Naive thymus-derived CD4-positive, alpha-beta T cell (primary cell): ENCODE measurements at places on chromosomes 1 and 21. TPM values are rescaled to one million over a fixed set of nuclear protein-coding genes. Genes with fewer than 3 reads are reported as not detected.

DNA sequence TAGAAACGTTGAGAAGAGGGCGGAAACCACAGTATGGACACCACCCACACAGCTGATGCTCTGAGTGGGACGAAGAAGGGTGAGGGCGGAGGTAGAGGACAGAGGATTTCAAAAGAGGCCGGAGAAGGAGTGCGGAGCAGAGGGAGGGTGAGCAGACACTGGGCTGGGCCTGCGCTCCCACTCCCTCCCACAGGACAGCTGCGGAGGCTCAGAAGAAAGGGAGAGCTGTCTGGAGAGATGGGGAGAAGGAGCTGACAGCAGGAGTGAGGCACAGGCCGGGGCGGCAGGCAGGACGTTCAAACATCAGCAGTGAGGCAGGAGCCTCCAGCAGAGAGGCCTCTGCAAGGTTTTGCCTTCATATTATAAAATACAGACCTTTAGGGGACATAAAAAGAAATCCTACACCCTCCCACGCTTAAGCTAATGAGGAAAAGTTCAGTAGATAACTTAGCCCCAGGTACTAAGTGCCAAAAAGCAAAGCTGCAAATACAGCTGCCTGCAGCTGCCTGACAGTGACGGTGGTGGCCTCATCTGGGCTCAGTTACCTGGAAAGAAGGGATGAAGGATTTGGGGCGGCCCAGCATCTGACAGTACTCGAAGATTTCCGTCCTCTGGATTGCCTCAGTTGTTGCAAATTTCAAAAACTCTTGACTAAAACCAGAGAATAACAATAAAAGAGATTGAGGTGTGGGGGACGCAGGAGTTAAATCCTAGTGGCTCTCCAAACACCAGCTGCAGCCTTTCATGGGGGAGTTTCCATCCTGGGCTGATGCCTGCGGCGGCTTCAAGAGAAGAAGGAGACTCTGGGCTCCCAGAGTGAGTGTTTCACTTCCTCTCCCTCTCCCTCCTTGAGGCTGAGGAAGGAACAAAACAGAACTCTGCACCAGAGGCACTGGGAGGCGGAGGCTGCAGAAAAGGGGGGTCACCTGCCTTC is 25.6 kb downstream of the SEC16B start:
- no peak overlapping the region for H3K4me3 ChIP-seq
- no peak for DNase-seq
- H3K27me3 ChIP-seq, result no peaks in the 10 kb centered on the region
- no peaks in the 10 kb centered on the region for H3K4me1 ChIP-seq

GRCh38 chr1:19356266-19356665 is 44.1 kb downstream of the SLC66A1 start:
- H3K36me3 ChIP-seq, result peaks cover 71% of the 10 kb centered on the region
- no peaks in the 10 kb centered on the region for H3K27me3 ChIP-seq
- no peak for DNase-seq

- no peaks in the 10 kb centered on the region for H3K36me3 ChIP-seq
- H3K4me3 ChIP-seq, result no peak overlapping the region
- no peak for DNase-seq
Observed at GRCh38 chr1:4684864-4685522, 30.6 kb downstream of the AJAP1 start.

DNA sequence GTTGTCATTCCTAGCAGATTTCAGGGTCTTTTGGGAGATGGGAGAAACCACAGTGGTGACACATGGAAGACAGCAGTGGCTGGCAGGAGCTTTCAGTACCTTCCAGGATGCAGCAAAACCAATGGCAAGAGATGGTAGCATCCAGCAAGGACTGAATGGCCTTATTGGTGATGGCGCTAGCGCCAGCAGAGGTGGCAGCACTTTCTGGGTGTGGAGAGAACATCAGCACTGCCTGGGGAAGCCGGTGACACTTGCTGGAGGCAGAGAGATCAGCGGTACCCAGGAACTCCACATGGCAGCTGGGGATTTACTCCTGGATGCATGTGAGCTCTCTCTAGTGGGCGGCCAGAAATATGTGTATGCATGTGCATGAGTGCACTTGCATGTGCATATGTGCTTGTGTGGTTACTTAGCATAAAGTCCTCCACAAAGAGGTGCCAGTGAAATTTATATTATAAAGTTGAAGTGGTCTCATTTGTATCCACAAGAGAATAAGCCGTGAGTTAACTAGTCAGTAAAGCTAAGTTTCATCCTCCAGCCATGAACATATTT is 364.7 kb downstream of the LMX1A start:
- H3K4me1 ChIP-seq, result no peaks in the 10 kb centered on the region
- no peak overlapping the region for H3K4me3 ChIP-seq
- no peak overlapping the region for H3K27ac ChIP-seq

- H3K27ac ChIP-seq, result no peak overlapping the region
- H3K27me3 ChIP-seq, result no peaks in the 10 kb centered on the region
- H3K4me3 ChIP-seq, result no peak overlapping the region
- no peaks in the 10 kb centered on the region for H3K4me1 ChIP-seq
- DNase-seq, result no peak
Observed at GRCh38 chr1:43858324-43858723, 75.3 kb upstream of the ARTN start.

GRCh38 chr1:202014915-202015661 is 4.7 kb downstream of the ELF3 start:
- H3K4me1 ChIP-seq, result no peaks in the 10 kb centered on the region
- no peak overlapping the region for H3K27ac ChIP-seq
- no peaks in the 10 kb centered on the region for H3K36me3 ChIP-seq
- no peak for DNase-seq
- no peaks in the 10 kb centered on the region for H3K27me3 ChIP-seq

DNA sequence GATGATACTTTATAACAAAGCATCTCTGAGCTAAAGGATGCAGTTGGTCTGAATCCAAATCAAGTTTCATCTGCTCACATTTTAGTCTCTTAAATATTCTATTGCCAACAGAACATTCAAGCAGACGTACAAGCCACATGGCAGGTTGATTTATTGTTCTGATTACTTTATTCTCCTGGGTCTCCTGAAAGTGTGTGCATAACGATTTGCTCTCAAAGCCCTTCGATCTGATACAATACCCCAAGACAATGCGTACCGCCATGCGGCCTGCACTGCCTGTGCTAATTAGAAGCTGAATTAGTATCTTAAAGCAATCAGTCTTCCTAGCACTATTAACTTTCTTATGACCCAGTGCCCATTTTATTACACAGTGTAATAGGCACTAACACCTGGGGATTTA is 56.9 kb downstream of the FHAD1 start:
- H3K27me3 ChIP-seq, result no peaks in the 10 kb centered on the region
- H3K36me3 ChIP-seq, result no peaks in the 10 kb centered on the region
- H3K4me3 ChIP-seq, result no peak overlapping the region
- no peak for DNase-seq
- no peak overlapping the region for H3K27ac ChIP-seq
- H3K4me1 ChIP-seq, result no peaks in the 10 kb centered on the region

- H3K27ac ChIP-seq, result no peak overlapping the region
- H3K36me3 ChIP-seq, result no peaks in the 10 kb centered on the region
- no peak for DNase-seq
- no peaks in the 10 kb centered on the region for H3K27me3 ChIP-seq
Observed at GRCh38 chr1:39268906-39269305, 64.4 kb downstream of the MACF1 start.

- H3K27me3 ChIP-seq, result no peaks in the 10 kb centered on the region
- no peaks in the 10 kb centered on the region for H3K4me1 ChIP-seq
- no peak overlapping the region for H3K4me3 ChIP-seq
- peaks cover 4% of the 10 kb centered on the region for H3K36me3 ChIP-seq
Observed at GRCh38 chr1:230279583-230279945, 146.6 kb downstream of the PGBD5 start.

GRCh38 chr1:39173995-39174380 is 30.5 kb upstream of the MACF1 start:
- H3K4me1 ChIP-seq, result no peaks in the 10 kb centered on the region
- H3K27me3 ChIP-seq, result no peaks in the 10 kb centered on the region
- DNase-seq, result no peak
- no peak overlapping the region for H3K27ac ChIP-seq
- no peak overlapping the region for H3K4me3 ChIP-seq
- H3K36me3 ChIP-seq, result no peaks in the 10 kb centered on the region

DNA sequence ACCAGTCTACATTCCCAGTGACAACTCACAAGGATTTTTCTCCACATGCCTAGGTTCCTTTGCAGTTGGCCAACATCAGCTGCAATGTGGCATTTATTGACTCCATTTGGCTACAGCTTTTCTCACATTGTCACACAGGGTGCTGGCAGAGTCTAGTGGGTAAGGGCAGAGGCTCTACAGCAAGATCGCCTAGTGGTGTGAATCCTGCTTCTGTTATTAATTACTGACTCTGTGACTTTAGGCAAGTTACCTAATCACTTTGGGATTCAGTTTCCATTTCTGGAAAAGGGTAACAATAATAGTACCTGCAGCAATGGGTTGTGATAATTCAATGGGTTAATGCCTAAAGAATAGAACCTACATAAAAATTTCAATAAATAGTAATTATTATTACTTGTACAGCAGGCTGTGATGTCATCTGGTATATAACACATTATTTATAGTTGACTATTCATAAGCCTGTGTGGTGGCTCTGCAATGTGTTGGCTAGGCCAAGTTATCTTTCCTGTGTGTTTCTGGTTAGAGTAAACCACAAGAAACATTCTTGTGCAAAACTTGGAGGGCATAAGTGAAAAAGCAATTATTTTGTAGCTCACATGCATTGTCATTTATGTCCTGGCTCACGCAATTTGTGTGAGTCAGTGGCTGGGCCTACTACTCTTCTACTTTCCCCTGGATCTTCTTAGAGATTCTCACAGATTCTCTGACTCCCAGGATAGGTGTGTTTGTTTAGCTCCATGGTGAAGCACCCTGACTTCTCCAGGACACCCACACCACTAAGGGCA is 59.5 kb downstream of the PTGS2 start:
- H3K36me3 ChIP-seq, result no peaks in the 10 kb centered on the region
- no peaks in the 10 kb centered on the region for H3K27me3 ChIP-seq
- peaks cover 11% of the 10 kb centered on the region for H3K4me1 ChIP-seq
- no peak overlapping the region for H3K4me3 ChIP-seq

- H3K27me3 ChIP-seq, result no peaks in the 10 kb centered on the region
- H3K36me3 ChIP-seq, result no peaks in the 10 kb centered on the region
- no peak overlapping the region for H3K27ac ChIP-seq
- DNase-seq, result no peak
Observed at GRCh38 chr1:45380730-45381129, 40.5 kb upstream of the MUTYH start.

DNA sequence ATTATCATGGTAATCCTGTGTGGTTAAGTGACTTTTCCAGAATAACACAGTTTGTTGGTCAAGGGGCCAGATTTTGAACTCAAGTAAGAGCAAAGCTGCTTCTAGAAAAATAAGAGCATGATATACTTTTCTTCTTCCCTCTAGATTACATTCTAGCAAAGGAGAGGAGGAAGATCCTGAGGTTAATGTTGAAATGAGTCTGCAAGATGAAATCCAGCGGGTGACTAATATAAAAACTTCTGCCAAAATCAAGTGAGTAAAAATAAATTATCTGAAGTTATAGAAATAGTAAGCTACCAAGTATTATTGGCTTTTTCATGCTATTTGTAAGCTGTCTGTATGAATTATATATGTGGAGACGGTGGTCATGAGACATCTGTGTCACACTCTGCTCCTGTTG is 12.8 kb downstream of the WDR3 start:
- H3K36me3 ChIP-seq, result peaks cover 90% of the 10 kb centered on the region
- H3K27me3 ChIP-seq, result no peaks in the 10 kb centered on the region
- no peaks in the 10 kb centered on the region for H3K4me1 ChIP-seq
- DNase-seq, result no peak
- H3K27ac ChIP-seq, result no peak overlapping the region
- no peak overlapping the region for H3K4me3 ChIP-seq

DNA sequence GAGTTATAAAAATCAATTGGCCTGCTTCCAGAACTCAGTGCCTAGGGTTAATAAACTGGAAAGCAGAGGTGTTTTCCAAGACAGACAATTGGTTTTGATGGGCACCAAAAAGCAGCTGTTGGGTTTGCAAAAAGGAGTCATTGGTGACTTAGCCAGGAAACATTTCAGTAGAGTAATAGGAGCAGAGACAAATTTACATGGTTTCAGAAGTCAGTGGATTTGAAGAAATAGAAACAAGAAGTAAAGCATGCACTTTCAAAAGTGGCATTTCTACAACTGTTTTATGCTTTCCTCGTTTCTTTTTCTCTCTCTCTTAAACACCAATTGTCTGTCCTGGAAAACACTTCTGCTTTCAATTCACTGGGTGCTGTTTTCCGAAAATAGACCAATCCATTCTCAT is 87.8 kb downstream of the GLUL start:
- no peak overlapping the region for H3K27ac ChIP-seq
- no peaks in the 10 kb centered on the region for H3K27me3 ChIP-seq
- H3K36me3 ChIP-seq, result no peaks in the 10 kb centered on the region
- no peak for DNase-seq
- H3K4me1 ChIP-seq, result peaks cover 6% of the 10 kb centered on the region
- no peak overlapping the region for H3K4me3 ChIP-seq

- H3K4me3 ChIP-seq, result no peak overlapping the region
- no peaks in the 10 kb centered on the region for H3K36me3 ChIP-seq
- no peaks in the 10 kb centered on the region for H3K27me3 ChIP-seq
- H3K27ac ChIP-seq, result no peak overlapping the region
- no peak for DNase-seq
- peaks cover 12% of the 10 kb centered on the region for H3K4me1 ChIP-seq
Observed at GRCh38 chr1:172486805-172487454, 43.1 kb upstream of the PIGC start.

GRCh38 chr1:200306944-200307754 is 102.7 kb downstream of the ZNF281 start:
- H3K27me3 ChIP-seq, result no peaks in the 10 kb centered on the region
- no peaks in the 10 kb centered on the region for H3K36me3 ChIP-seq
- peaks cover 7% of the 10 kb centered on the region for H3K4me1 ChIP-seq
- H3K4me3 ChIP-seq, result no peak overlapping the region
- no peak overlapping the region for H3K27ac ChIP-seq

GRCh38 chr1:63010913-63011660 is 227.2 kb downstream of the ATG4C start:
- no peak overlapping the region for H3K27ac ChIP-seq
- no peaks in the 10 kb centered on the region for H3K4me1 ChIP-seq
- H3K36me3 ChIP-seq, result no peaks in the 10 kb centered on the region

DNA sequence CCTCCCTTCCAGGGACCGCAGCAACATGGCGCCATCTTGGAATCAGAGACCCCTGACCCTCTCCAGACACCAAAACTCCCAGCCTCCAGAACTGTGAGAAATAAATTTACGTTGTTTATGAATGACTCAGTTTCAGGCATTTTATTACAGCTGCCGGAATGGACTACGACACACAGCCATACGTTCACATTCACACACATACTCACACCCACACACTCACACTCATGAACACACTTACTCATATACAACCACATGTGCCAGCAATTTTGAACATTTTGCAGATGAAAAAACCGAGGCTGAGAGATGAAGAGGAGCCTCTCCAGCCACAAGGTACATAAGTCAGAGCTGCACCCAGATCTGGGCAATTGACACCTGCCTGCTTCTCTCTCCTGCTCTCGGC is 151.0 kb upstream of the RAB4A start:
- H3K4me3 ChIP-seq, result no peak overlapping the region
- no peaks in the 10 kb centered on the region for H3K36me3 ChIP-seq
- no peaks in the 10 kb centered on the region for H3K27me3 ChIP-seq
- no peak overlapping the region for H3K27ac ChIP-seq

GRCh38 chr1:116504308-116505156 is 66.3 kb downstream of the CD58 start:
- no peaks in the 10 kb centered on the region for H3K36me3 ChIP-seq
- peak overlapping the region; percentile 48 for H3K27ac ChIP-seq
- H3K4me3 ChIP-seq, result peak overlapping the region; percentile 1
- H3K4me1 ChIP-seq, result peaks cover 20% of the 10 kb centered on the region

Gene MARK1
- not detected for total RNA-seq

Gene RNF186
- not detected in 2 replicates for total RNA-seq

Gene MX2
- total RNA-seq, result 116 TPM

Gene OR2M3
- 0.03 TPM for total RNA-seq

Gene PATJ
- total RNA-seq, result 64.5 TPM

Gene PADI2
- total RNA-seq, result 2.4 TPM

Gene DSCAM
- not detected in 2 replicates for total RNA-seq

Gene THEMIS2
- total RNA-seq, result 48.8 TPM
